ENCODE measurements at places on chromosomes 16 and 17.

GRCh38 chr17:68611353-68612208, 10.4 kb upstream of the FAM20A start:
- DNase-seq: no peak

- no peak for DNase-seq
These were observed 34.3 kb downstream of the STAT5B start for GRCh38 chr17:42241871-42242270.

GRCh38 chr17:15782866-15783265, 50.8 kb downstream of the TBC1D26 start:
- DNase-seq: peak; percentile 91

- no peak for DNase-seq
These were observed at the start of gene SPN for GRCh38 chr16:29663016-29663806. TSS of gene SPN (plus strand) at chr16:29663247. CDS start at chr16:29663729, 482 bp downstream.

GRCh38 chr16:22789281-22789945, 24.5 kb upstream of the HS3ST2 start:
- no peak for DNase-seq

DNA sequence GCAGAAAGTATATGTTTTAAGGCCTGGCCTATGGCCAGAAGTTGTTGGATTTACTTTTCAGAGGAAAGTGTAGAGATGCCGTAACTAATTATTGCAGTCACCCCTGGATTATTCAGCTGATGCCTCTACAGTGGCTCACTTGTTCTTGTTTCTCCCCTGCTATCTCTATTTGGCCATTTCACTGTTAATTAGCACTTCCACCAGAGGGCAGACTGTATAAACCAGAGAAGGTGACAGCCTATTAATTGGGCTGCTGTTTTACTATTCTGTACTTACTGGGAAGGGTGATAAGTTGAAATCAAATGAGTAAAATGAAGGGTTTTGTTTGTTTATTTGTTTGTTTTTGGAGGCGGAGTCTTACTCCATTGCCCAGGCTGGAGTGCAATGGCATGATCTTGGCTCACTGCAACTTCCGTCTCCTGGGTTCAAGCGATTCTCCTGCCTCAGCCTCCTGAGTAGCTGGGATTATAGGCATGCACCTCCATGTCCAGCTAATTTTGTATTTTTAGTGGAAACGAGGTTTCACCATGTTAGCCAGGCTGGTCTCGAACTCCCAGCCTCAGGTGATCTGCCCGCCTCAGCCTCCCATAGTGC, 66.0 kb downstream of the CDK12 start:
- no peak for DNase-seq

- no peak for DNase-seq
These were observed 8.3 kb downstream of the CUEDC1 start for GRCh38 chr17:57946798-57947358.

GRCh38 chr17:78127239-78127887, 1.2 kb downstream of the TMC6 start:
- DNase-seq: peak; percentile 92
